ENCODE measurements at places on chromosomes 2 and 18.

GRCh38 chr18:58699551-58699950, 28.3 kb downstream of the MALT1 start:
- no peak for DNase-seq

DNA sequence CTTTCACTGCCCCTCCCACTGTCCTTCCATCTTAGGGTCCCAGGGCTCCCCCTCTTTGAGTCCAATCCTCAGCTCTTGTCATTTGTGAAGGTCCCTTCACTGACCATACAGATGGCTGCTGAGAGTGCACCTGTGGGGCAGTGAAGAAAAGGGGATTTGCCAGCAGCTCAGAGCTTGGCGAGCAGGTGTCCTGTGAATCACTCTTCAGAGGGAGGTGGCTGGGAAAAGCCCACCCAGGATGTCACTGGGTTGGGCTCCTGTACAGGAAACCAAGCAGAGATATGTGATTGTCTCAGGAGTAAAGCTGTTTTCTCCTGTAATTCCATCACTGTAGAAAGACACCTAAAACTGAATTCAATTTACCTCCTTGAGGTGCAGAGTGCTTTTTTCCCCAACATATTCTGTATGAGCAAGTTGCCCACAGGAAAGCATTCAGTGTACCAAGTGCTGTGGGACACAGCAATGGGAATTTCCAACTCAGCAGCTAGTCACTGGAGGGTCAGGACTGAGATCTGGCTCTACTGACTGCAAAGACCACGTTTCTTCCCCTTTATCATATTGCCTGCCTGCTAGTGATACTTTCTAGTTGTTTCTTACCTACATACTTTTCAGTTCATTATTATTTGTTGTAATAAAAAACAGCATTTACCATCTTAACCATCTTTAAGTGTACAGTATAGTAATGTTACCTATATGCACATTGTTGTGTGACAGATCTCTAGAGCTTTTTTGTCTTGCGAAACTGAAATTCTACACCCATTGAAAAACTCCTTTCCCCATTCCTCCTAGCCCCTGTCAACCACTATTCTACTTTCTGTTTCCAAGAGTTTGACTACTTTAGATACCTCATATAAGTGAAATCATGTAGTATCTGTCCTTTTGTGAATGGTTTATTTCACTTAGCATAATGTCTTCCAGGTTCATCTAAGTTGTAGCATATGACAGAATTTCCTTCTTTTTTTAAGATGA, 239.1 kb downstream of the TSN start:
- DNase-seq, result no peak

DNA sequence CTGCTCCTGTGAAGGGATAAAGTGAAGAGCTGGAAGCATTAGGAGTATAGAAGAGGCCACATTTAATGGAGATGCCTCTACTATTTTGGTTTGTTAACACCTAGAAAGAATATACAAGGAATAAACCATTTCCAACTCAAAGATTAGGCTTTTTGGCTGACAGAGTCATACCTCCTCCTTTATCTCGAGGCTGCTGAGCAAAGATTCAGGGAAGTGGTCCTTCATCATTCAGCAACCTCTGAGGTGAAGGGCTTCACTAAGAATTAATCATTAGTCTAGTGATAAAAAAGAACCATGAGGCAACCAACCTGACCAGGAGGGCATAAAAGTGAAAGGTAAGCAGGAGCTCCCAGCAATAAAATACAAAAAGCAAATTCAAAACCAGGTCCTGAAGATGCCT, 25.8 kb downstream of the AAK1 start:
- DNase-seq, result no peak

DNA sequence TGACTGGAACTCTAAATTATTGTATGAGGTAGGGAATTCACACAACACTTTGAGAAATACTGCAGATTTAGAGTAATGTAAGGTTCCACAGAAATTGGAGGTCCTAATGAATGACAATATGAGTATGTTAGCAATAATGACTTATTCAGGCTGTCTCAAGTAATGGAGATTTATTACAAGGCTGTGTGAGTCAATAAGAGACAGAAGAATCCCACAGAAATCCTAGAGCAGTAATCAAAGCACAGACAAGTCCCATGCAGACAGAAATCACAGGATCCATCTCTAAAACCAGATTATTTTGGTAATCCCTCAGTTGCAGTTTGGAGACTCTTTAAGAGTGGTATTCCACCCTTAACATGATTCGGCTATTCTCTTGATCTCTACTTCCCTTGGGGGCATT, 83.6 kb downstream of the FAM161A start:
- DNase-seq, result no peak

DNA sequence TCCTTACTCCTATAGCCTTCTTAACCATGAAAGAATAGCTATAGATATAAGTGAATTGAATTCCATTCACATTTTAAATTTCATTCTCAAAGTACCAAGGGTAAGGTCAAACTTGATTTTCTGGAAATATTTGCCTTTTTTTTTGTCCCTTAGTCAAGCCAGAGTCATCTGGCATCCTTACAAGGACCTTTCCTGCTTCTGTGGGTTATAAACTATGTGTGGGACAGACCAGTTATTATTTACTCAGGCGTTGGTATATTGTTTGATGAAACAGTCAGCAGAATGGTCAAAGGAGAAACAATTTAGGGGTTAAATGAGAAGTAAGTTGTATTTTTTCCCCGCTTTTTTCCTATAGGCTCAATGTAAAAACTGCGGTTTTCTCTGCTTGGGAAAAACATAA, 1103.2 kb upstream of the ZEB2 start:
- no peak for DNase-seq

DNA sequence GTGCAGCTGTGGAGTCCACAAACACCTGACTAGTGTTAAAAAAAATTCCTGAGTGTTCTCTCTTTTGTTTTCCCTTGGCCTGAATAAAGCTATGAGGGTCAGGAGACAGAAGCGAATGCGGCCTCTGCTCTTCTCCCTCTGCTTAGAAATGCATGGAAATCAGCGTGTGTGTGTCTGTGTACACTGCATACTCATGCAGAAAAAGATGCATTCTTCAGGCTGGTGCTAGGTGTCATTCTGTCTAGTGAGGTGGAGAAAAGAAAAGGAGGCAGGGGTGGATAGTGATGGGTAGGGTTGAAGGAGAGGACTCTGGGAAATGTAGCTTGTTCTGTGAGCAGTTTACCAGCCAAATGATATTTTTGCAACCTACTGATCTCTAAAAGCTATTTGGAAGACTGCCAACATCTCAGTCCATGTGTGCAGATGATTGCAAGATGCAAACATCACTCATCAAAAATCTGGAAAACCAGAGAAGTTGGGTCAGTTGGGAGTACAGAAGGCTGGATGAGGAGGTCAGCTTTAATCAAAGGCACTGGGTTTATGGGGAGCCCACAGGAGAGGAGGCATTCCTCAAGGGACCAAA, 177.7 kb downstream of the INSIG2 start:
- no peak for DNase-seq
